MCF 10A (cell line): ENCODE measurements at places on chromosomes 6 and 20. TPM values are rescaled to one million over a fixed set of nuclear protein-coding genes. Genes with fewer than 3 reads are reported as not detected.

- peaks cover 11% of the 10 kb centered on the region for H3K4me1 ChIP-seq
- peaks cover 9% of the 10 kb centered on the region for H3K36me3 ChIP-seq
- no peak overlapping the region for H3K27ac ChIP-seq
- DNase-seq, result no peak
- H3K27me3 ChIP-seq, result no peaks in the 10 kb centered on the region
These were observed 10.6 kb downstream of the TMEM242 start for GRCh38 chr6:157312757-157313156.

- H3K36me3 ChIP-seq, result no peaks in the 10 kb centered on the region
- no peak overlapping the region for H3K4me3 ChIP-seq
- no peaks in the 10 kb centered on the region for H3K27me3 ChIP-seq
- no peak overlapping the region for H3K27ac ChIP-seq
- H3K4me1 ChIP-seq, result peaks cover 9% of the 10 kb centered on the region
- DNase-seq, result no peak
These were observed 9.5 kb upstream of the TMEM242 start for GRCh38 chr6:157332813-157333212.

DNA sequence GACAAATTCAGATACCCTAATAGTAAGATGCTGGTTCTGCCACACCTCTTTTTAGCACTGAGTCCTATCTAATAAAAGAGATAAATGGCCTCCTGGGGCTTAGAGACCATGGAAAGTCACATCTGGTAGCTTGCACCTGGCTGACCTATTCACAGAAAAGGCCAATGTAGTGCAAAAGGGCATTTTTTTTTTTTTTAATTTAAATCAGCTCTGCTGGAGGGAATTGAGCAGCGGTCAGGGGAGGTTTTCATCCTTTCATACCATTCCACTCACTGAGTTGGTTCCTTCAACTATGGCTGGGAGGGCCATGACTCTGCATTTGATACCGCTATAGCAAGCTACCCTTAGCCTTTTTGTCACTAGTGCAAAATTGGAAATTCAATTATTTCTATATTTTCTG lies 20.1 kb upstream of the HS3ST5 start:
- no peaks in the 10 kb centered on the region for H3K4me1 ChIP-seq
- H3K27ac ChIP-seq, result no peak overlapping the region
- no peak overlapping the region for H3K4me3 ChIP-seq

DNA sequence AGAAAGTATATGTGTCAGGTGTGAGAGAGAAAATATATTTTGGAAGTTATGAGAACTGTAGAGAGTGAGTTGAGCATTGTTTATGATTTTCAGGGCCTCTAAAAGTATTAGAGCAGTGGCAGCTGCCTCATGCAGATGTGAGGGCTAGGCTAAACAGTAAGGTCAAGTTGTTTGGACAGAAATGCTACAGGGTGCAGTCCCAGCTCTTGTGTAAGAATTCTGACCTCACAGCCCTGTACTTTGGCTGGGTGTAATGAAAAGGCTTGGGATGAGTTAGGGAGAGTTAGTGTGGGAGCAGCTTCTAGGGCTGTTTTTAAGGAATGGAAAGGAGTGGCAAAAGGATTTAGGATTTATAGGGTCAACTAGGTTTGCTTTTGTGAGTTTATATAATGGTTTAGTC lies 764.8 kb upstream of the ADGRB3 start:
- DNase-seq, result no peak
- H3K4me3 ChIP-seq, result no peak overlapping the region
- H3K27me3 ChIP-seq, result no peaks in the 10 kb centered on the region
- no peaks in the 10 kb centered on the region for H3K4me1 ChIP-seq
- H3K36me3 ChIP-seq, result no peaks in the 10 kb centered on the region
- H3K27ac ChIP-seq, result no peak overlapping the region

- H3K4me3 ChIP-seq, result no peak overlapping the region
- DNase-seq, result no peak
- no peaks in the 10 kb centered on the region for H3K36me3 ChIP-seq
- peak overlapping the region; percentile 59 for H3K27ac ChIP-seq
These were observed 35.2 kb upstream of the MLN start for GRCh38 chr6:33838983-33839382.

- no peak for DNase-seq
- H3K36me3 ChIP-seq, result no peaks in the 10 kb centered on the region
- peaks cover 27% of the 10 kb centered on the region for H3K27me3 ChIP-seq
- H3K27ac ChIP-seq, result no peak overlapping the region
These were observed 112.7 kb downstream of the FHL5 start for GRCh38 chr6:96675597-96675996.

- H3K27ac ChIP-seq, result no peak overlapping the region
- no peak overlapping the region for H3K4me3 ChIP-seq
- peaks cover 8% of the 10 kb centered on the region for H3K4me1 ChIP-seq
- peak; percentile 13 for DNase-seq
- no peaks in the 10 kb centered on the region for H3K27me3 ChIP-seq
These were observed 6.6 kb upstream of the BTBD9 start for GRCh38 chr6:38646166-38646878.

DNA sequence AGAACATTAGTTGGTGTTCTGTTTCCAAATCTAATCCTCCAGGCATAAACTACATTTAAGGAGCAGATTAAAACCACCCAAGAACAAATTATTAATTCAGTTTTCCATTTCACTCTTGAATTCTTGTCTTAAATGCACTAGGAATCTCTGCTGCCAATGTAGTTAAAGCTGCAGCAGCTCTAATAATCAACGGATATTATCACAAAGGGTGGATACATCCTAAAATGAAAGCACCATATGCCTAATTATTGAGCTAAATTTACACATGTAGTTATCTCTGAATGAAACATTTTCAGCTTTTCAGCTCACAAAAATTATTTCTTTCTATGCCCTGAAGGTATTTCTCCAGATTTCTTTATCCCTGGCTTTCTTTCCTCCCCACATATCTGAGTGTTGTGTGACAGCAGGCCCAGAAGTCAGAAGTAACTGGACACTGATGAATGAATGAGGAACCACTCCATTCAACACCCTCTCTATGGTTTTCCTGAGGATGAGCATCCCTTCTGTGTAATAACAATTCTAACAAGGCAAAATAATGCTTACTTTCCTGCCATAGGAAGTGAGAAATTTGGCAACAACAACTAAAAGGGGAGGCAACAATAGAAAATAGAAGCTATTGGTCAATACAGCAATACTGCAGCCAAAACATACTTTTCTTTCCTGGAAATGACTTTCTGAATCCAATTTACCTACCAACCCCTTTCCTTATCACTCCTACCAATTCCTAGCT lies 14.9 kb downstream of the MAN1A1 start:
- no peaks in the 10 kb centered on the region for H3K27me3 ChIP-seq
- no peak overlapping the region for H3K27ac ChIP-seq
- no peaks in the 10 kb centered on the region for H3K4me1 ChIP-seq
- H3K36me3 ChIP-seq, result no peaks in the 10 kb centered on the region

- DNase-seq, result peak; percentile 33
- H3K27me3 ChIP-seq, result peaks cover 60% of the 10 kb centered on the region
- H3K36me3 ChIP-seq, result no peaks in the 10 kb centered on the region
- no peak overlapping the region for H3K27ac ChIP-seq
- H3K4me1 ChIP-seq, result no peaks in the 10 kb centered on the region
These were observed 137.7 kb upstream of the HEY2 start for GRCh38 chr6:125611573-125612344.

DNA sequence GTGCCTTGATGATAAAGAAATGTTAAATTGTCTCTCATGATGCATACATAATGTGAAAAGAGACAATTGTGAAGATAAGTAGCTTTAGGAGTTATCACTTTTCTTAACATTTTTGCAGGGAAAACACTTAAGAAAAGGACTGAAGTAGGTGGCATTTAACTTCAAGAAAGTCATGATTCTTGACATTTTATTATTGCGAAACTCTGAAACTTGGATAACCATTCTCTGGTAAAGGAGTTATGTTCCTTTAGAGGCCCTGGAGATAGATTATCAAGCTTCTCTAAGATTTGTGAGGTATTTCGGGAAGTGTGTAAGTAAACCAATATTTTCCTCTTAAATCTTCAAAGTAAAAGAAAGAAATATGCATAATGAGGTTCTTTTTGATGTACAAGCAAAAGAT lies 38.5 kb downstream of the HTR1B start:
- no peaks in the 10 kb centered on the region for H3K27me3 ChIP-seq
- no peak overlapping the region for H3K4me3 ChIP-seq
- no peak for DNase-seq
- H3K36me3 ChIP-seq, result no peaks in the 10 kb centered on the region
- no peak overlapping the region for H3K27ac ChIP-seq
- H3K4me1 ChIP-seq, result no peaks in the 10 kb centered on the region

GRCh38 chr6:136751522-136751956 lies 40.7 kb downstream of the MAP3K5 start:
- H3K27me3 ChIP-seq, result no peaks in the 10 kb centered on the region
- H3K4me1 ChIP-seq, result no peaks in the 10 kb centered on the region
- no peak overlapping the region for H3K27ac ChIP-seq
- DNase-seq, result no peak
- H3K36me3 ChIP-seq, result no peaks in the 10 kb centered on the region

SLC17A1 gene
- total RNA-seq, result not detected in 2 replicates

CCR6 gene
- not detected in 2 replicates for total RNA-seq

BTNL2 gene
- not detected in 2 replicates for total RNA-seq
